ENCODE measurements at places on chromosomes 4 and X. TPM values are rescaled to one million over a fixed set of nuclear protein-coding genes. Genes with fewer than 3 reads are reported as not detected.

Gene SPATA4
- total RNA-seq, result not detected

Gene TLR3
- total RNA-seq, result 0.47 TPM

Gene RGN
- total RNA-seq, result not detected

Gene LONRF3
- 5.3 TPM for total RNA-seq

Gene L1CAM
- 2.1 TPM for total RNA-seq

Gene POU4F2
- total RNA-seq, result not detected

All from CD4-positive, CD25-positive, alpha-beta regulatory T cell (primary cell).